ENCODE measurements at places on chromosomes 7 and 10.

GRCh38 chr10:103062854-103063590, 130.1 kb downstream of the NT5C2 start:
- peak; percentile 57 for DNase-seq

DNA sequence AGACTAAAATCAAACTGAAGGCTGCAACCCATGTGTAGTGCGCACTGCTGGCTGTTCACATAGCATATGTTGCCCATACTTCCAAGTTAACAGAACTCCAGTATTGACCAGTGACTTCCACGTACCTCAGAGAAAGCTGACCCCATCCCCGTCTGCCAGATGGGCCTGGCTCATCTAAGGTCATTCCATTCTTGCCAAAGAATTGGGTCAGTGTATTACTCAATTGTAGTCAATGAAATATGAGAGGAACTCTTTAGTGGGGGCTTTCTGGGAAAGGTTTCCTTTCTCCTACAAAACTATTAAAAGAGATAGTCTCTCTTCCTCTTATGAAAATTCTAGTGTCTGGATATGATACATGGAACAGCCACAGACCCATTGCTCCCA, 238.6 kb downstream of the COBL start:
- no peak for DNase-seq

DNA sequence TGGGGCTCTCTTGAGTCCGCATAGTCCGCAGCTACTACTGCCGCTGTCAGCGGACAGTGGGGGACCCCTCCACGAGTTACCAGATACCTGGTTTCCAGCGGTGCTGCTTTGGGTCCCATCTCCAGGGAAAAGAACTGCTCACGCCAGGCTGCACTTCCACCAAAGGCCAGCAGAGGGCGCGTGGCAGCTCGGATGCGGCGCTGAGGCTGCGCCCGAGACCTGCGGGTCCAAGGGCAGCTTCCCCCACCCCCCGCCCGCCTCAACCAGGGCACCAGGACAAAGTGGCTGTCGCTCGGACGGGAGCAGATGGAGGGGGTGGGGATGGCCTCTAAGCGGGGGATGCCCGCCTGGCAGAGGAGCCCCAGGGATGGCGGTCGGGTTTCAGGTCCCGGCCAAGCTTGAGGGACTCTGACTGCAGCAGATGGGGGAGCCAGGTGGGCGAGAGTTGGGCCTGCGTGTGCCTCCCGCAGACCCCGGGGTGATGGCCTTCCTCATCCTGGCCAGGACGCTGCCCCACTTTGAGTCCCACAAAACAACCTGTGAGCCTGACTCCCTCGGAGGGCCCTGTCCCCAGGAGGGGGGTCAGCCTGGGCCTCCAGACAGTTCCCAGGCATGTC, 23.8 kb upstream of the ZNF735 start:
- no peak for DNase-seq

GRCh38 chr10:128693493-128694131, 567.4 kb upstream of the MKI67 start:
- DNase-seq, result no peak

GRCh38 chr7:57425969-57426628, 23.9 kb upstream of the ZNF716 start:
- no peak for DNase-seq

DNA sequence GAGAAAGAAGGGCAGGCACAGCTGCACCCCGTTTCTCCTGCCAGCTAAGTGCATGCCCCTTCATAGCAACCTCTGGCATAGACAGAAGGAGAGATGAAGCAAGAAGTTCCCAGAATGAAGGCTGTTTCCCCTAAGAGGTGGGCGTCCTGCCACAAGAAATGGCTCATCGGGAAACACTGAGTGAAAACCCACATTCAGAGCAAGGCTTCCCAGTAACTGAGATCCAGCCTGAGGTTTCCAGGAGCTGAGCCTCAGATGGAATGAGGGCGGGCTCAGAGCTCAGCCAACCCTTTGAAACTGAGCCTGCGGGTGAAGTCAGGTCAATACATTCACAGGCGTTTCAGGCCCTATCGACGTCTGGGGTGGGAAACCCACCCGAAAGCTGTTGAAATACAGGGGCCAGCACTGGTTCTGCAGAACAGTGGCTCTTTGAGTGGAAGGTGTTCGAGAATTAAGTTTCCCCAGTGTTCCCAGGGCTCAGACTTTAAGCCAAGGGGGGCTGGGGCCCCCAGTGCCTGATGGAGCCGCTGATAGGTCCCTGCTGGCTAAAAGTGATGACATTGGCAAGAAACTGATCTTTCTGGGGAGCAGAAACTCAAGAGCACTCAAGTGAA, 510.2 kb downstream of the RPS24 start:
- no peak for DNase-seq

- no peak for DNase-seq
These were observed 944 bp downstream of the AVL9 start for GRCh38 chr7:32496052-32496813.

DNA sequence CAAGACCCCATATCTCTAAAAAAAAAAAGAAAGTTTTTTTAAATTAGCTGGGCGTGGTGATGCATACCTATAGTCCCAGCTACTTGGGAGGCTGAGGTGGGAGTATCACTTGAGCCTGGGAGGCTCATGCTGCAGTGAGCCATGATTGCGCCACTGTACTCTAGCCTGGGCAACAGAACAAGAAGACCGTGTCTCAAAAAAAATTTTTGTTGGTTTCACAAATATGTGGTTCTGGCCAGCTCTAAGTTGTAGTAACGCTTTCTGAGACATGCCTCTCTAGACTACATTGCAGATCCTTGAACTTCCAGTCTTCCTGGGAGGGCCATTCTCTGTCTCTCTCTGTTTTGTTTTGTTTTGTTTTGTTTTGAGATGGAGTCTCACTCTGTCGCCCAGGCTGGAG, 24.6 kb upstream of the RHBDD2 start:
- DNase-seq, result no peak

GRCh38 chr10:120971671-120972070, 120.5 kb downstream of the WDR11 start:
- DNase-seq, result no peak

GRCh38 chr10:680146-680545, 9.3 kb downstream of the DIP2C start:
- DNase-seq, result no peak

DNA sequence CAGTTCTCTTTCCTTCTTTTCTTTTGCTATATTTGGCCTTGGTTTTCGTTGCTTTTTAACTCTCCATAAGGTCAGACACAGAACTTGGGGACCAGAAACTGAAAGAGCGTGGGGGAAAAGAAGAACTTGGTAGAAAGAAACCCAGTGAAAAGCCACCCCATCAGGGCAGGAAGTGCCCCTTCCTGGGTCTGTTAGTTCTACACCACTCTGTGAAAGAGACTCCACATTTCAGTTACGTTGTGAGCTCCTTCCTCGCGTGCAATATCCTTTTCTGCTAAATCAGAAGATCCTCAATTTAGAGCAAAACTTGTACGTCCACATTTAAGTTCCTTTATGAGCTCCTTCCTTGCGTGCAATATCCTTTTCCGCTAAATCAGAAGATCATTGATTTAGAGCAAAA, 220.6 kb upstream of the FOXK1 start:
- DNase-seq, result no peak

GRCh38 chr10:21810582-21811244, 192.8 kb downstream of the DNAJC1 start:
- DNase-seq, result no peak

- DNase-seq, result no peak
These were observed 102.7 kb downstream of the AGMO start for GRCh38 chr7:15459018-15459615.

DNA sequence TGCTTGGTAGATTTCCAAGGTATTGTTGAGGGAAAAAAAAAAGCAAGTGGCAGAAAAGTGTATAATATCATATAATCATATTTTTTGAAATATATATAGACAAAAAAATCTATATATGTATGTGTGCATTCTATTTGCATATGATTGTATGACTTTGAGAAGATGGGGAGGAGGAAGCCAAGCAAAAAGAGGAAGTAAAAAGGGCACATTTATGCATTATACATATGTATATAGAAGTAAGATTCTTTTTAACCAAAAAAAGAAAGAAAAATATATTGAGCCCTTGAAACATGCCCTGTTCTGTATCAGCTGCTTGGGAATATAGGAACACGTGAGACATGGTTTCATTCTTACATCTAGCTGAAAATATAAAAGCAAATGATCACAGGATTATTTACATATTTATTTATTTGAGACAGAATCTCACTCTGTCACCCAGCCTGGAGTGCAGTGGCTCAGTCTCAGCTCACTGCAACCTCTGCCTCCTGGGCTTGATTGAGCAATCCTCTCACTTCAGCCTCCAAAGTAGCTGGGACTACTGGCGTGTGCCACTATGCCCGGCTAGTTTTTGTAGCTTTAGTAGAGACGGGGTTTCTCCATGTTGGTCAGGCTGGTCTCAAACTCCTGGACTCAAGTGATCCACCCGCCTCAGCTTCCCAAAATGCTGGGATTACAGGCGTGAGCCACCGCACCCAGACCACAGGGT, 18.0 kb upstream of the SLF2 start:
- DNase-seq, result no peak

DNA sequence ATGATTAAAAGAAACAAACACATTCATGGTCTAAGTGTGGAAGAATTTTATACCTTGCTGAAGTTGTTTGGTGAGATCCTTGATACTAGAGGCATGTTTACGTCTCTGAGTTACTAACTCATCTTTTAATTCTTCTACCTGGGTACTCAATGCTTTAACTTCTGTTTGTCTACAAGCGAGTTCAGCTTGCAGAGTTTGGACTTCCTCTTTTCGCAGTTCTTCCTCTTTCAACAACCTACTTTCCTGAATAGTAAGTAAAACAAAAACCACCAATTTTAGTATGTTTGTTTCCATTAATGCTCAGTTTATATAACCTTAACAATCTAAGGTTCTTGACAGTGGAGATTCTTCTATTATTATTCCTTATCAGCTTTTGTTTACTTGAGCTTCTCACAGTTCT, 42.9 kb downstream of the CCDC186 start:
- no peak for DNase-seq

DNA sequence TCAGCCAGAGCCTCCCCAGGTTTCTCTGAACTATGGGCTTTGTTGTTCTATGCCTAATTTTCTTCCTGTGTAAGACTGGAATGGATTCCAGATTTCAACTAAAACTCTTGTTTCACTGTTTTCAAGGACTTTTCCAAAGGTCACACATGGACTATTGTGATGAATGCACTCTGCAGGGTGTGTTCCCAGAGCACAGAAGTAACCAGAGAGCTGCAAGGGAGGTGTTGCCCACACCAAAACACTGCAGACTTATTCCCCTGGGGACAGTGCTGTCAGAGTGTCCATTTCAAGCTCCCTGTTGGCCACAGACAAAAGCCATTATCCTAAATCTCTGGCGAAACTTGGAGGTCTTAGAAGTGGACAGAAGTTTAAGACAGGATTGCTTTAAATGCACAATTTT, 231.6 kb downstream of the TRIL start:
- no peak for DNase-seq

GRCh38 chr7:140035400-140036223, 27.1 kb downstream of the PARP12 start:
- no peak for DNase-seq

DNA sequence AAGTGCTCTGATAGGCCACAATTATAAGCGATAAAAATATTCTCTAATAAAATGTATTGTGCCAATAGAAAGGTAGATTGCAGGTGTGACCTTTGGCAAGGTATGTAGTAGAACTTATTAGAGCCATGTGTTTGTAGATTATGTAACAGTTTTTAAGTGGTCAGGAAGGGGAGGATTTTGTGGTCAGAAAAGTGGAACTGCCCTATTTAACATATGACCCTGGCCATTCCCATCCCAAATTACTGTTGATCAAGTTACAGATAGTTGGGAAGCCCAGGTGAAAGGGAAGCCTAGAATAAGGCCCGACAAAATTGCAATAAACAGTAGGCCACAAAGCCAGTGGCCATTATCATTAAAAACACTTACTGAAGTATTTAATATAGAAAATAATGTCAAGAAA, 89.2 kb downstream of the SPAG6 start:
- DNase-seq, result no peak

- DNase-seq, result no peak
These were observed 15.6 kb downstream of the NCOA4 start for GRCh38 chr10:46014683-46015405.

DNA sequence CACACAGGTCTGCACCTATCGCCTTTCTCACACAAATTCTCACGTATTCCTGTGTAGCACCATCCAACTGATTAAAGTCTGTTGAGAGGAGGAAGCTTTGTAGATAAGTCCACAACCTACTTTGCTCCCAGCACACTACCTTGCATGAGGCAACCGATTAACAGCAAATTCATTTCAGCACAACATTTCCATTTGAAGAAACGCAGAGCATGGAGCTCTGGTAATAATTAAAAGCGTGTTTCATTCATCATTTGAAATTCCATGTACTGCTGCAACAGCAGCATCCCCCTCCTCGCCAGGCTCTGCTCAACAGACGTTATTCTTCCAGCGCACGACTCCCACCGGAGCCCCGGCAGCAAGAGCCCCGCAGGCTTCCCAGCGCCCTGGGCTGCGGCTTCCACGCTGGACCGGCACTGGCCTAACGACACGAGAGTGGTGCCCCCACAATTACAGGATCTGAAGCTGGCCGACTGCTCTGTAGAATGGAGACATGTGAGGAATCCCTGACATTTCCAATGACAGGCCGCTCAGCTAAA, 118.8 kb downstream of the DIP2C start:
- DNase-seq, result no peak

DNA sequence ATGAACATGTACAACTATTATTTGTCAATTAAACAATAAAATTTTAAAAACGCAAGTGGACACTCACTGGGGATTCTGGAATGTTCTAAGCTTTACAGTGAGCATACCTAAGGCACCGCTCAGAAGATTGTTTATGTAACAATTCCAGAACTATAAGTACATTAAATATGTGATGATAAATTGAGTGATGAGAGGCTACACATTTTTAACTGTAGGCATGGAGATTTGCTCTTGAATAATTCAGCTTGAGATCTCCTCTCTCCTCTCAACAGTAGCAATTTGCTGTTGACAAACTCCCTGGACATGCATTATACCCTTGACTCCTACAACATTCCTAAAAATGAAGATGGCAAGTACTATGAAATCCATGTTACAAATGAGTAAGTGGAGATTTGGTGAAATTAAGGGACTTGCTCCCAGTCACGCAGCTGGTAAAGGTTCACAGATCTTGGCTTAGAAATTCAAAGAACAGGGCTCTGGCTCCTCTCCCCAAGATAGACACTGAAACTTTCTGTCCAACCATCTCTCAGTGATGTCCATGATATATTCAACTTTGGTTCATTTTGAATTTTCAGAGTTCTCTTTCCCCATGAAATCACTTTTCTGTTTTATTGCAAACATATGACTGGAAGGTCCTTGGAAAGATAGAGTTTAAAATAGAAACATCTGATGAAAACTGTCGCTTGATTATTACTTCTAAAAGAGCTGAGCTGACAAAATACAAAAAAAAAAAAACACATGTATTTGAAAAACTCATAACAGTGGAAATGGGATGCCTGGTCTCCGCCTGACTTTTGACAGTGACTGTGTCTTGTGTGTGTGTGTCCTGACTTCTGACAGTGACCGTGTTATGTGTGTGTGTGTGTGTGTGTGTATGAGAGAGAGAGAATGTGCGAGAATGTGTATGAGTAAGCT, 488.3 kb downstream of the TNS3 start:
- DNase-seq, result no peak
